ENCODE measurements at places on chromosomes 2 and 18.

DNA sequence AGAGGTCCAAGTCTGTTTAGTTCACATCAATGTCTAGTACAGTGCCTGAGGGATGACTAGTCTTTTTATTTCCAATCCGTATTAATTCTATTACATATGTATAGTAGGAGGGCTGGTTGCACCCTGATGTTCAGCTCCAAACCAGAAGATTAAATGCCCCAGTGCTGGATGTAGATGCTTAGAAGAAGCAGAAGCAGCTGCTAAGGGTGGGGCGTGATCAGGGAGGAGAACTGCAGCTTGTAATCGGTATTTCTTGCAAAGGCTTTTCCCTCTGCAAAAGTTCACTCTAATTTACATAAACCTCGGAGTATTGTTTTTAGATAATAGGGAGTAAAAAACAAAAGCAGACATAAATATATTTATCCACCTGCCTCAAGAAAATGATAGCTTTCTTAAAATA lies 145.3 kb upstream of the ITGA4 start:
- no peak for DNase-seq

DNA sequence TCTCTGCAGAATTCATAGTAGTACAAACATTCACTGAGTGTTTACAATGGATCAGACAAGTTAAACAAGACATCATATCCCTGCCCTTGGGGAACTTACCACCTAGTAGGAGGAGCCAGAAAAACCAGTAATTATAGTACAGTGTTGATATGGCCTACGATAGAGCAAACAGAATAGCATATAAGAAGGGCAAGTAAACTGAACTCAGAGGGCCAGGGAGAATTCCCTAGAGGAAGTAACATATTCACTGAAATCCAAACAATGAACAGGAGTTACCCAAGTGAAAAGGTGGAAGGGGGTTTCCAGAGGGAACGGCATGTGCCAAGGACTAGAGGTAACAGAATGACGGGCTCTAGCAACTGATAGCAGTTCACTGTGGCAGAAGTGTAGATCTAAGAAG lies 34.1 kb downstream of the NHEJ1 start:
- DNase-seq = no peak

GRCh38 chr2:226891780-226892590 lies 56.1 kb downstream of the RHBDD1 start:
- no peak for DNase-seq

- DNase-seq = no peak
Measured at GRCh38 chr2:160868891-160869290, 291.3 kb upstream of the TANK start.

DNA sequence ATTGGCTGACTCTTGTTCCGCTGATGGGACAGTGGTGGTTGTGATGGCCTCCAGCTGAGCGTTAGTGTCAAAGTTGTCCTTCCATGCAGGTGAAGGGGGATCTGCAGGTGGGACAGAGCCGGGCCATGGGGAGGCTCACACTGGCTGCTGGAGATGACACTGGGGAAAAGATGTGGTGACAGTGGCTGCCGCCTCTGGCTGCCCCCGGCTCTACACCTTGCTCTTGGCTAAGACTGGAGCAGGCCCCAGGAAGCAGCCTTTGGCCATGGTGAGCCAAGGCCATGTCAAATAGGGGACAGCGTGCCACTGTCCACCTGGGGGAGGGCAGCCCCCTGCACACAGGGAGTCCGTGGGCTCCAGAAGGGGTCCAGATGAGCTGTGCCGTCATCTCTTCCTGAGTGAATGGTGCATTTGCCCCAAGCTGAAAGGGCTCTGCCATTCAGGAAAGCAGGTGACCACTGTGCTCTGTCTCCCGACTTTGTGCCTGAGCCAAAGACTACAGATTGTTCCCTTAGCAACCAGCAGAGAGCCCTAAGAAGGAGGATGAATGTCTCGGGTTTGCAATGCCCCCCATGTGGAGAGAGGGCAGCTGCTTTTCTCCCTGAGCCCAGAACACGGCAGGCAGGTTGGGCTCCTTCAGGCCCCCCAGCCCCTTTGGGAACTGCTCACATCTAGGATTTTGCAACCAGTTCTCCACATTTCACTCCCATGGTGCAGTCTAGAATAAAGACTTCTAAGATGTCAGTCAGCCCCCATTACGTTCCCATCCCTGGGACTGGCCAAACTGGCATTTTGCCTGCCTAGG lies 79.1 kb upstream of the BCL2L11 start:
- no peak for DNase-seq

GRCh38 chr2:25410370-25410769 lies 68.6 kb upstream of the DNMT3A start:
- DNase-seq = no peak

GRCh38 chr2:234404957-234405356 lies 91.9 kb downstream of the ARL4C start:
- DNase-seq = no peak

DNA sequence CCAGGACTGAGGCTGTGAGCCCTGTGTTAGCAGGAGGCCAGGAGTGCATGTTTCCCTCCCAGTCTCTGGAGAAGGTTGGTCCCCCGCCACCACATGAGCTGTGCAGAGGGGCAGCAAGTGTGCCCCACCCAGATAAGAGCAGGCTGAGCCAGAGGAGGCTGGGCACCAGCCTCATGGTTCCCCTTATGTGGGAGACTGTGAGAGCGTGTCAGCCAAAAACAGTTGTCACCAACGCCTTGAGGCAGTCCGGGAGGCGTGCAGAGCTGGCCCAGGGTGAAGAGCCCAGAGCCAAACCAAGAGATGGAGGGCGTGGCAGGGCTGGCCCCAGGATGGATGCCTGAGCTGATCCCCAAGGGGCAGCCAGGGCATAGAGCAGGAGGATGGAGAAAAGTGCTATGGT lies 128.7 kb upstream of the GLI2 start:
- DNase-seq = no peak

- DNase-seq = no peak
Measured at GRCh38 chr2:203830304-203831055, 37.1 kb upstream of the CTLA4 start.

DNA sequence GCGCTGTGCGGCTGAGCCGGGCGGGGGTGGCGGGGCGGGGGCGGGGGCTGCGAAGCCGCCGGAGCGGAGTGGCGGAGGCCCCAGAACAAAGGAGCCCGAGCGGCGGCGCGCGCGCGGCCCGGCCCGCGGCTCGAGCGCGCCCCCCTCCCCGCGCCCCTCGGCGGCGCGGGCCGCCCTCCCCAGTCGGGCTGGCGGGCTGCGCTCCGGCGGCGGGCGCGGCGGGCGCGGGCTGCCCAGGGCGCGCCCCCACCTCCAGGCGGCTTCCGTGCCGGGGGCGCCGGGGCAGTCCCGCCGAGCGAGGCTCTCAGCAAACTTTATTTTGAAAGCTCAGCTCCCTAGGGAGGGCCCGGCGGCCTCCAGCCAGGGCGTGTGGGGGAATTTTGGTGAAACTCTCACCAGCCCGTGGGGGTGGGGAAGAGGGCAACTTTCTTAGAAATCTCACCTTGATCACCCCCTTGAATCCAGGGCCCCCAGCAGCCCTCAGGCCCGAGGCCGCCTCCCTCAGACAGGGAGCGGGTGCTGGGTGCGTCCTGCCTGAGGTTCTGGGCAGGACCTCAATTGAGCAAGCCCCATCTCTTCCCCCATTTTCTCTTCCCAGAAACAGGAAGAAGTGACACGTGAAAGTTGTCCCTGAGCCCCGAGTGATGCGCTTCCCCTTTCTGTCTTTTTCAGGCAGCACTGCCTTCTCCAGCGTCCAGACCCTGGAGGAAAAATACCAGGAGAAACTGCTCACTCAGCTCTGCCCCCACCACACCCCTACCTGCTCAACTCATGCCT lies 786 bp downstream of the TET3 start:
- peak; percentile 82 for DNase-seq

- no peak for DNase-seq
Measured at GRCh38 chr18:36516726-36517125, 219.2 kb downstream of the FHOD3 start.

- DNase-seq = no peak
Measured at GRCh38 chr2:41207578-41207977, 755.7 kb upstream of the SLC8A1 start.

- DNase-seq = no peak
Measured at GRCh38 chr2:36492216-36492945, 105.6 kb downstream of the FEZ2 start.

DNA sequence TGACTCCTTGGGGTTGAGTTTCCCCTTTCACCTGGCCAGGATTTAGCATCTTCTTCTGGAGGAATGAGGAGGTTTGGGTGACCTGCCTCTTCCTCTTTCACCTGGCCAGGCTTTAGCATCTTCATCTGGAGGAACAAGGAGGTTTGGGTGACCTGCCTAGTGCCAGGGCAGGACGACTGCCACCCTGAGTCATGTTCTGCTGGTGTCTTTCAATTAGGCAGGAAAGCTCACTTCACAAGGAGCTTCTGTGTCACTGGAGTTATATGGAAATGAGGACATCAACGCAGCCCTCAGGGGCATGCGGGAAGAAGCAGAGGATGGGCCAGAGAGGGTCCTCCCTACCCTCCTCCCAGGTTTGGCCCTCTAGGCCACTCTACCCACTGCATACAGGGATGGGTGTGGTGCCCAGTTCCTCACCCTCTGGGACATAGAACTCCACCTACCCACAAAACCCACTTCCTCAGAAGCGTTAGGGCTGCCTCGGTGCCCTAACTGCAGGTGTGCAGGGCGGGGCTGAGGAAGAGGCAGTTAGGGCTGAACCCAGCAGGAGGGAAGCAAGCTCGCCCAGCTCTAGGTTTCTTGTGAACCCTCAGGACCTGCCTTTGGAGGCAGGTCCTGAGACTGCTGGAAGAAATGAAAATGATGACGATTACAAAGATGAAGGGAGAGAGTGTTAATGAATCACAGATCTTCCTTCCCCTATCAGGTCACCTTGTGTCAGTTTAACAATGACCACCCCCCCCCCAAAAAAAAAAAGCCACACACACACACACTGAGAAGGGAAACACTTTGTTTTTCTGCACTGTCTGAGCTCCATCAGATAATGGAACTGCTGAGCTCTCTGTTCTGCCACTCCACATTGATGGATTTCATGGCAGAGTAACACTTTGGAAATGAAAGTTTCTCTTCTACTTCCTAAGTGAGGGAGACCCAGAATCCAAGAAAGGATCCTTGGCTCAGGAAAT lies 71.0 kb downstream of the ARL4C start:
- DNase-seq = peak; percentile 24

DNA sequence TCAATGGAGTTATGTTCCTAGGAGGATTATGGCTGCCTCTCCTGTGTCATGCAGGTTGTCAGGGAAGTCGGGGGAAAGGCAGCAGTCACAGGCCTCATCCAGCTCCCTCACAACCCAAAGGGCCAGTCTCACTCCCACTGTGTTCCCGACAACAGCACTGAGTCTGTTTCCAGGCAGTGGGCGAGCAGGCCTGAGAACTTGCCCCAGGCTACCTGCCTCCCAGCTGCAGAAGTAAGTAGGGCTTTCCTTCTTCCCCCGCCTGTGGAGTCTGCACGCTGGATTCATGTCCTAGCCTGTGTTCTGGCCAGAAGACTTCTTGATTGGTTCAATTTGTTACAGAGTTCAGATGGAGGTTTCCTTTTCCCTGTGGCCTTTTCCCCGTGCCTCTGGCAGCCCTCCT lies 8.2 kb upstream of the ZNF638 start:
- DNase-seq = no peak

DNA sequence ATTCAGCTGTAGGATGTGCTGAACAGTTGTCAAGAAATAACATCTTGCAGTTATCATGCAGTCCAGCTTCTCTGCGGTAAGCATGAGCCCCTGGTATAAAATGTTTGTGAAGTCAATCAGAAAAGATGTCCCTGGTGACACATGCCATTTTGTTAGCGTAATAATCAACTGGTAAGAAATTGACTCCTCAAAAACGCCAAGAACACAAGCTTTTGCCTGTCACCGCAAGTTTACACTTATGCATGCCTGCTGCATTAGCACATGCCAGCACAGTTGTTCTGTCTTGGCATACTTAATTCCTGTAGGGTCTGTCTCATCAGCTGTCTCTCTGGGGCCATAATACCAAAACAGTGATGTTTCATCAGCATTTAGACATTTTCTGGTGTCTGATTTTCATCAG lies 524.8 kb upstream of the DSEL start:
- no peak for DNase-seq

DNA sequence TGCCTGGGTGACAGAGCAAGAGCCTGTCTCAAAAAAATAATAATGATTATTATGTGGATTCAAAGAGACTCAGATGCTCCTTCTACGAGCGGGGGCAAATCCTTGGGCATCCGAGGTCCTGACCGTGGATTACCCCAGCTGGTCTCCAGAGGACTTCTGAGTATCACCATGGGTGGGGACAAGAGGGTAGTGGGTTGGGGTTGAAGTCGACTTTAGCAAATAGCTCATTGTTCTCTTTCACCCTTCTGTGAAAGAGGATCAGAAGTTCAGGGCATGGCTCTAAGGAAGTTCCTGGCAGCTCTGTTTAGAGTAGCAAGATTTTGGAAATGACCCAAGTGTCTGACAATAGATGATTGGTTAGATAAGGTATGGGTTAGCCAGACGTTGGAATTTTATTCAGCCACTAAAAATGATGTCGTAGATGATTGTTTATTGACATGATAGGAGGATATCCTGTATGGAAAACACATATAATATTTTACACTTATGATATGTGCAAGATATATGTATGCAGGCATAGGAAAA lies 59.0 kb upstream of the SPRED2 start:
- no peak for DNase-seq

- no peak for DNase-seq
Measured at GRCh38 chr2:58865436-58865835, 624.3 kb upstream of the FANCL start.

GRCh38 chr2:189506514-189506976 lies 65.3 kb downstream of the WDR75 start:
- no peak for DNase-seq

DNA sequence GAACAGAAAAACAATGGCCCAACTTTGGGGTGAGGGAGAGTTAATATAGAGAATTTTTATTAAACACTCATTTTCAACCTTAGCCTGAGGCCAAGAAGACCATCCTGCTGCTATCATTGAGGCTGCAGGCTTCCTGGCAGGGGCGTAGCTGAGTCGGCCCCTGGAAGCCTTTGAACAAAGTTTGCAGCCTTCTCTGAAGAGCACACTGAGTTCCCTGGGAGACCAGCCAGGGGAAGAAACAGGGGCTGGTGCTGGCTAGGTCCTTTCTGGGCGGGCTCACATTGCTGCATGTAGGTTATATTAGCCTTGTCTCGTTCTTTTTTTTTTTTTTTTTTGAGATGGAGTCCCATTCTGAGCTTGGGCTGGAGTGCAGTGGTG lies 126.8 kb upstream of the HS6ST1 start:
- no peak for DNase-seq

DNA sequence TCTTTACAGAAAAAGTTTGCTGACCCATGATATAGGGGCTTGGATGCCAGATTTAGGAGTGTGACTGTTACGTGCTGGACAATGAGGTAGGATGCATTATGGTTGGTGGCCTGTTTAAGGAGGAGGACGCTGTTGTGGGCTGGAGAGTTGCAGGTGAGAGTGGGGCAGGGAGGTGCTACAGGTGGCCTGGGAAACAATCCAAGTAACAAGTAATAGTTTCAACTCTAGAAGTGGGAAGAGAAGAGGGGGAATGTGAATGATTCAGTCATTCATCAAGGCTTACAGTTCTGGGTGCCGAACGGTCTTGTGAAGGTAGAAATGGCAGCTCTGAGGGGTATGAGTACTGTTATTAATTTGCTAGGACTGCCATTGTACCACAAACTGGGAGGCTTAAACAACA lies 6.2 kb downstream of the FABP1 start:
- DNase-seq = no peak

- no peak for DNase-seq
Measured at GRCh38 chr2:6845312-6845711, 20.4 kb downstream of the CMPK2 start.

- no peak for DNase-seq
Measured at GRCh38 chr2:73746015-73746876, 9.1 kb upstream of the TPRKB start.

- no peak for DNase-seq
Measured at GRCh38 chr18:42045346-42045745, 90.3 kb downstream of the PIK3C3 start.

- no peak for DNase-seq
Measured at GRCh38 chr2:55268288-55268906, 634 bp downstream of the MTIF2 start.

All from GM13977 (cell line).